A673 (cell line): ENCODE measurements at places on chromosomes 1 and 21. TPM values are rescaled to one million over a fixed set of nuclear protein-coding genes. Genes with fewer than 3 reads are reported as not detected.

DNA sequence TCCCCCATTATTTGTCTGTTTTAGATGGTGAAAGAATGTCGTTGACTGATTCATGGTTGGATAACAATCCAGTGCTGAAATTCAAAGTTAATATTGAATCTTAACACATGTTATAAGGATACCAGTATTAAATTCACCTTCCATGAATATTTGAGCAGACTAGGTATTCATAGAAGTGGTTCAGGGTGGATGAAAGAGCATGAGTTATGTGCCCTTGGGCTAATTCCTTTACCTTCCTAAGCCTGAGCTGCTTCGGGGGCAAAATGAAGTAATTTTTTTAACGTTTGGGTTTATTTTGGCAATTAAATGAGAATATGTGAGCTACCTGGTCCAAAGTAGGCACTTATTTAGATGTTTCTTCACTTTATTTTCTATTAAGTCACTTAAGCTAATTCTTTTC, 2.7 kb upstream of the PLPPR5 start:
- DNase-seq, result no peak
- H3K27me3 ChIP-seq, result peaks cover 77% of the 10 kb centered on the region
- H3K4me1 ChIP-seq, result no peaks in the 10 kb centered on the region
- H3K4me3 ChIP-seq, result no peak overlapping the region
- no peaks in the 10 kb centered on the region for H3K36me3 ChIP-seq

DNA sequence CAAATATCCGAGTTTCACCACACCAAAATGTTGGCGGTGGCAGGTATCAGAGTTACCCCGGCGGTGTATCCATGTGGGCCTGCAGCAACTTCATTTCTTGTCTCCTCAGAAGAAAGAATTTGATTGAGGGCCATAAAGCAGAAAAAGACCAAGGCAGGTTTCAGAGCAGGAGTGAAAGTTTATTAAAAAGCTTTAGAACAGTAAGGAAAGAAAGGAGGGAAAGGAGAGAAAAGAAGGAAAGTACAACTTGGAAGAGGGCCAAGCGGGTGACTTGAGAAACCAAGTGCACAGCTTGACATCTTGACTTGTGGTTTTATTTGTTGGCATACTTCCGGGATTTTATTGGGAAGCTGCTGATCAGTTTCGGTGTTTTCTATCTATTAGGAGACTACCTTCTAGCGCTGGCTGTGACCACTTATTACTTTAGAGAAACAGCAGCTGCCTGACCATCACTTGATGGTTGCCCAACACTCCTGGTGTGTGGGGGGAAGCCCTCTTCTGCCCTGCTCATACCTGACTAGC, 75.5 kb upstream of the RAB3GAP2 start:
- no peaks in the 10 kb centered on the region for H3K27me3 ChIP-seq
- no peak overlapping the region for H3K27ac ChIP-seq
- no peak overlapping the region for H3K4me3 ChIP-seq
- peak; percentile 61 for DNase-seq

DNA sequence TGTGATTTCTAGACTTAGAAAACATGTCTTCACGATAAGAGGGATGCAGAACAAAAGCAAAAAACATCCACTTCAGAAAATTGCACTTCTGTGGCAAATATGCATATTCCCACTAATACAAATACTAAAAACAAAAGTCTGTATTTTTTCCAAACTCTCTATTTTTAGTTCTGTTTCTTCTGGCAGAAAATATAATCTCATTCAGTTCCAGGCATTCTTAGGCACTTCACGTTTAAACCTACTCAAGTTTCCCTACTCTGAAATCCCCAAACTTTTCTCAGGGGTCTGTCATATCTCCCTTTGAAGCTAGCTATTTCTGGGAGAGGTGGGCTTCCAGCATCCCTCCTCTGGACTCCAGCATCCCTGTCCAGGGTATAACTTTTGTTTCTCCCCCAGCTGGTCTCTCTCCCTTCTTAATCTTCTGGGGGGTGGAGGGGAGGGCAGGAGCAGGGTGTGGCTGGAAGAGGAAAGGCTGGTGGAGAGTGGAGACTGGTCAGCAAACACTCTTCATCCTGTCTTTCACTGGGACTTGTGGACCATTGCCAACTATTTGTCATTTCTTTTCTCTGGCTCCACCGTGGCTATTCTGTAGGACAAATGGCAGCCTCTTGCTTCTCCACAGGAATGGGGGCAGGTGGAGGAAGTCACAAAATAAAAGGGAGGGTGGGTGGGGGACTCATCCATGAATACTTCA, 19.6 kb upstream of the NCF2 start:
- H3K4me3 ChIP-seq, result no peak overlapping the region
- no peak overlapping the region for H3K27ac ChIP-seq
- peaks cover 9% of the 10 kb centered on the region for H3K4me1 ChIP-seq
- no peak for DNase-seq

DNA sequence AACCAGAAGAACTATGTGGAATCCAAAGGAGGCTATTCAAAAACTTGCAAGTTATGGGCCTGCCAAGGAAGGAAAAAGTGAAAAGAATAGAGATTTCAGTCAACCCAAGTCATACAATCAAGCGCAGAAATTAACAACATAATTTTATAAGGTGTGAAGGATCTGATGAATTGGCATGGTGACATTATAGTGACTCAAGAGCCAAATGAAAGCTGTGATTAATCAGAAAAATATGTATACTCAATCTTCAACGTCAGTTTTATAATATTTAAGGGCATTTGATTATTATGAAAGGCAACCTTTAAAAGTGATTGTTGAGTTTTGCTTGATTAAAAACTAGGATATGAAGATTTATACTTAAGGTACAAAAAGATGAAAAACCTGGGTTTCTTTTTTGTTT, 37.8 kb upstream of the THEM4 start:
- peaks cover 8% of the 10 kb centered on the region for H3K27me3 ChIP-seq
- no peak for DNase-seq
- no peak overlapping the region for H3K4me3 ChIP-seq
- H3K36me3 ChIP-seq, result no peaks in the 10 kb centered on the region
- H3K4me1 ChIP-seq, result no peaks in the 10 kb centered on the region
- no peak overlapping the region for H3K27ac ChIP-seq

DNA sequence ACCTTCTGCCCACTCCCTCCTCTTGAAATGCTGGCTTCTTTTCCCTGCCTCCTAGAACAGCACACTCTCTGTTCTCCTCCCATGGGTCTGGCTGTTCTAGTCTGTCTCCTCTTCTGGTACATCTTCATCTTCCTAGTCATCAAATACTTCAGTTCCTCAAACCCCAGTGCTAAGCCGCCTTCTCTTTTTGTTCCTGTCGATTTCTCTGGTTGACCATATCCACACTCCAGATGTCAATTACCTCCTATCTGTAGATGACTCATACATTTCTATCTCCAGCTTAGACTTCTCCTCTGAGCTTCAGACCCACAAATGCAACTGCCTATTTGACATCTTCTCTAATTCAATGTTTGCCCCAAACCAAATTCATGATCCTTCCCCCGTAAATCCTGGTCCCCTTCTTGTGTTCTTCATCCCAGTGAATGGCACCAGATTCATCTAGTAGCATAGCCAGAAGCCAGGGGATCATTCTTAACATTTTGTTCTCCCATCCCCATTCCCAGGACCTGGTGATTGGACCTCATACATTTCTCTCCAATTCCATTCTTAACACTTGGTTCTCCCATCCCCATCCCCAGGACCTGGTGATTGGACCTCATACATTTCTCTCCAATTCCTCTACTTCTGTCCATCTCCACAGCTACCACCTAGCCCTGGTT, 35.9 kb downstream of the USP24 start:
- no peaks in the 10 kb centered on the region for H3K27me3 ChIP-seq
- no peak overlapping the region for H3K4me3 ChIP-seq
- H3K27ac ChIP-seq, result no peak overlapping the region
- H3K36me3 ChIP-seq, result peaks cover 5% of the 10 kb centered on the region
- DNase-seq, result no peak
- H3K4me1 ChIP-seq, result no peaks in the 10 kb centered on the region

DNA sequence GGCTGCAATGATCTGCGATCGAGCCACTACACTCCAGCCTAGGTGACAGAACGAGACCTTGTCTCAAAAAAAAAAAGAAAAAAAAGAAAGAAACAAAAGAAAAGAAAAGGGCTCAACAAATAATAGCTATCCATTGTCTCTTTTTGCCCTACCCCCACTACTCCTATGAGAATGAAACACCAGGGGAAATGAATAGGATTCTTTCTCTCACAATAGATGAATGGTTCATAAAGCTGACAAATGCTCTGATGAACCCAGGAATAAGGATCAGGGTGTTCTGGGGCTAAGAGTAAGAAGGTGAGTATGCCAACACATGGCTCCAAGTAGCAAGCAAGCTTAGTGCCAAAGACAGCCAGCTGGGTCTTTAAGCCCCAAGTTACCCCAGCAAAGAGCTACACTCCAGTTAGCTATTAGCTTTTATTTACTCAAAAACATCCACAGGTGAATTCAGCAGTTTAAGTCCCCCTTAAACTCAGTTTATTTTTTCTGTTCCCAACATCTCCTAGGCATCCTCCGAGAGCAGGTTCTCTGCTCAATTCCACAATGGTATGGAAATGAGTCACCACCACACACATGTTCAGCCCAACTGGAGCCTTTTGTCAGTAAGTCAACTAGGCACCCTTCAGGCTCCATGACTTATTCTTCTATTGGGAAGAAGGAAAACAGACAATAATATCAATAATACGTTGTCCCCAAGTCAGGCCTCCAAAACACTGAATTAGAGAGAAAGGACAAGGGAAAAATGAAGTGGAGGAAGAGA, 4.2 kb downstream of the ADORA3 start:
- H3K27ac ChIP-seq, result no peak overlapping the region
- H3K4me1 ChIP-seq, result no peaks in the 10 kb centered on the region
- no peak overlapping the region for H3K4me3 ChIP-seq
- H3K27me3 ChIP-seq, result peaks cover 33% of the 10 kb centered on the region
- DNase-seq, result no peak

Gene CITED4
- total RNA-seq, result 1.3 and 1.9 TPM in 2 replicates
